ENCODE measurements at places on chromosomes 13 and 19. TPM values are rescaled to one million over a fixed set of nuclear protein-coding genes. Genes with fewer than 3 reads are reported as not detected.

The SLC6A16 gene
- total RNA-seq: 4.6 TPM

The IFNL1 gene
- 0.52 TPM for total RNA-seq

The VWA8 gene
- 14.6 TPM for total RNA-seq

DNA sequence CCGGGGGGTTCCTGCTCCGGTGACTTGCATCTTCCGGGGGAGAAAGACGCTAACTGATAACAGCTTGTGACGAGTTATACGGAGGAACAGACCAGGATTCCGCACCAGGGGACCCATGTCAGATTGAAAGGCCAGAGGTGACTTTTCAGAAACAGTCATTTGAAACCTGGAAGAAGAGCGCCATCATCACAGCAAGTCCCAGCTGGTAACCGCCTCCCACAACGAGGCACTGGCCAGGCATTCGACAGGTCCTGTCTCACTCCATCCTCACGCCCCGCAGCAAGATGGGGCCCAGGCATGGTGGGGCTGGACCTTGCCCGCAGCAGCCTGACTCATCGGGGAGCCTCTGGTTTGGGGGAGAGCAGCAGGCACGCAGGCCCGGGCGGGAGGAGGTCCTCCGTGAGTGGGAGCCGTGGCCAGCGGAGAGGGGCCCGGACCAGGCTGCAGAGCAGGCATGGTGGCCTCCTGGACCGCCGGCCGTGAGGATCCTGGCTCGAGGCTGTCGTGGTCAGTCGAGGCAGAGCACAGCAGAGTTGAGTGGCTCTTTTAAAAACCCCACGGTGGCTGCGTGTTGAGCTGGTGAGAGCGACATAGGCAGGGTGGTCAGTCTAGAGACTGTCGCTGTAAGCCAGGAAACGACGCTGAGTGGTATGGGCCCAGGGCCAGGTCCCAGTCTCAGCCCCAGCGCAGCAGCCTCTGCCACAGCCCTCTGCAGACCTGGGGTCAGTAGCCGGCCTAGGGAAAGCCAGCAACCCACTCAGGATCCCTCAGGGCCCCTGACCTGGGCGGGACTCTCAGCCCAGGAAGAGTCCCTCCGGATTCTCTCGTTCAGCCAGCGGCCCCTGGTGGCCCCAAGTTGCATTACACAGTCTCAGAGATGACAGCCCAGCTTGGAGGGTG is 94.9 kb upstream of the MCF2L start:
- no peak for DNase-seq

GRCh38 chr13:108495646-108496361 is 133.6 kb upstream of the MYO16 start:
- DNase-seq: peak; percentile 24

DNA sequence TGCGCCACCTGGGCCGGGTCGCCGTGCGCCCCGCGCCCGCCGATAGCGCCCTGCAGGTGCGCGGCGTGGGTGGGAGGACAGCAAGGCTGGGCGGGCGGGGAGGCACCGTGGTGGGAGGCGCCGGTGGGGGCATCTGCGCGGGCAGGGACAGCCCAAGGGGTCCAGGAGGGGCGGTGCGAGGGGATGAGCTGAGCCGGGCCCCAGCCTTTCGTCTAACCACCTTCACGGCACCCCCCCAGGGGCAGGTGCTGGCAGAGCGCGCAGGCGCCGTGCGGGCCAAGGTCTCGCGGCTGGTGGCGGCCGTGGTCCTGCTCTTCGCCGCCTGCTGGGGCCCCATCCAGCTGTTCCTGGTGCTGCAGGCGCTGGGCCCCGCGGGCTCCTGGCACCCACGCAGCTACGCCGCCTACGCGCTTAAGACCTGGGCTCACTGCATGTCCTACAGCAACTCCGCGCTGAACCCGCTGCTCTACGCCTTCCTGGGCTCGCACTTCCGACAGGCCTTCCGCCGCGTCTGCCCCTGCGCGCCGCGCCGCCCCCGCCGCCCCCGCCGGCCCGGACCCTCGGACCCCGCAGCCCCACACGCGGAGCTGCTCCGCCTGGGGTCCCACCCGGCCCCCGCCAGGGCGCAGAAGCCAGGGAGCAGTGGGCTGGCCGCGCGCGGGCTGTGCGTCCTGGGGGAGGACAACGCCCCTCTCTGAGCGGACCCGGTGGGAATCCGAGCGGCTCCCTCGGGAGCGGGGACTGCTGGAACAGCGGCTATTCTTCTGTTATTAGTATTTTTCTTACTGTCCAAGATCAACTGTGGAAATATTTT is 3.1 kb downstream of the KISS1R start:
- no peak for DNase-seq

All from astrocyte (in vitro differentiated cells and primary cell).